ENCODE measurements at places on chromosomes 1 and 21. TPM values are rescaled to one million over a fixed set of nuclear protein-coding genes. Genes with fewer than 3 reads are reported as not detected.

DNA sequence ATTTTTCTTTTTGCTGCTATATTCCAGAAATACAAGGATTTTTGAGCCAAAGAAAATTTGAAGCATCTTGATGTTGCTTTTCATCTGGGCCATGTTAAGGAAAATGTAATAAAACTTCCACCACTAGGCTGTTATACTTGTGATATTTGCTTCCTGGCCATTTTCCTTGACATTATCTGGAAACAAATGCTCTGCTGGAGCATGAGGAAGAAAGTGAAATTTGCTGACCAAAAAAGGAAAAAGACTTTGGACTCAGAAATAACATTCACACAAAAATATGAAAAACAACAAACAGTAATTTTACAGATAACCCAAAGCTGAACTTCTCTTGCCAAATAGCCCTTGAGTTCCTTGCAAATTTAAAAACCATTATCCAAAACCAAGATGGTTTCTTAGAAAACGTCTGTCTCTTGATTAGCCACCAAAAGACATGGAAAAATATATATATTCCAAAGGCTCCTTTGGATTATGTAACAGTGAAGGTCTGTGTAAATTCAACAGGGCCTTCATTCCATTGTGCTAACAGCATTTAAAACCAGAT is 344.5 kb downstream of the LMX1A start:
- no peak for DNase-seq

DNA sequence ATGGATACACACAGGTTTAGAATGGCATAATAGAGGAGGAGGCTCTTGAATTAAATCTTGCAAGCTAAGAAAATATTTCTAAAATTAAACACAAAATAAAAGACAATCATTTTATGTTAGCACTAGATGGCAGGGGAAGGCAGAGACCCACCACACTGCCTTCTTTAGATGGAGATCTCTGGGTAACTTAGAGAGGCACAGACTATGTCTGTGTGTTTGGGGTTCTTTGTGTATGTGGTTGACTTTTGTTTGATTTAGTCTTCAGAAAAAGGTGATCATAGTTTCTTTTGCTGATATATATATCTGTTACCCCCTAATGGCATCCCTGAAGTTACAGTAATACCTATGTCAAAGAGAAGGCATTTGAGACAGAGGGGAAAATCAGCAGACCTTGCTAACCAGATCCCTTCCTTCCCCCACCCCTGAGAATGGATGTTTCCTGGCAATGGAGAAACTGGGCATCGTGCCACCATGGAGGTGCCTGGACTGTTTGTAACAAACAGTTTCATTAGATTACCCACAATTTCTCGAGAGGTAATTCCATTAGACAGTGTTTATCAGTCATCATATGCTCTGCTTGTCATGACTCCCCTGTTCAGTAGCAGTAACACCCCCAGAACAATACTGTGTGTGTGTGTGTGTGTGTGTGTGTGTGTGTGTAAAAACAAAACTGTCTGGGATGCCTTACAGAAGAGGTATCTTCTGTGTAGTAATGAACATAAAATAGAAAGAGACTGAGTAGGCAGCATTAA is 228.3 kb upstream of the DEPDC1 start:
- DNase-seq = no peak

RPTN gene
- not detected for total RNA-seq

GRCh38 chr1:236167578-236167977 is 25.2 kb downstream of the GPR137B start:
- DNase-seq = no peak

DNA sequence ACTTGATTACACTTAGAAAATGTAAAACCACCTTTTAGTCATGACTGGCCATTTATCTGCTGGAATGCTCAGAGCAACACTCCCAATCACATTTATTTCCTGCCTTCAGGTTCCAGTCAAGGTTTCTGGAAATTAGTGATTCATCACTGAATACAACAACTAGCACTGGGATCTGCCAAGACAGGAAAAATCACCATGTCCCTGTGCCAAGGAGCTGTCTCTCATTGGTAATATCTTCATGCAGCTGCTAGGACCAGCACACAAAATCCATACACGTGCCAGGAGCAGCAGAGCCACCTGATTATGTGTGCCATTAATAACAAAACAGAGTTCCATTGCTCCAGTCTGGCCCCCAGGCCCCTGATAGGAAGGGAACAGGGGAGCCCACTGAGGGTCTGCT is 194.6 kb downstream of the TNR start:
- no peak for DNase-seq

DNA sequence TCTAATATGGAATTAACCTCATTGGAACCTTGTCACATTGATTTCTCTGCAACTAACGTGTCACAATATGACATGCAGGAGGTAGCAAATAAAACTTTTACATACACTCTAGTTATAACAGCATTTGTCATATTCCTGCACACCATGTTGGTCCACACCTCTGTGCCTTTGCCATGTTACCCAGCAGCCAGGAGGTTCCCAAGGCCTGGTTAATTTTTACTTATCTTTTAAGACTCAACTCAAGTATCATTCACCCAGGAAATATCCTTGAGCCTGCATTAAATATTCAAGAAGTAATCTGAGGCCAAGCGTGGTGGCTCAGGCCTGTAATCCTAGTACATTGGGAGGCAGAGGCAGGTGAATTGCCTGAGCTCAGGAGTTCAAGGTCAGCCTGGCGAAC is 447.2 kb upstream of the NR5A2 start:
- no peak for DNase-seq

Data from activated naive CD4-positive, alpha-beta T cell treated with anti-CD3 and anti-CD28 coated beads, Interleukin-2, amount 50 U/mL, for 72 hours (primary cell).